ENCODE measurements at places on chromosomes 4 and X. TPM values are rescaled to one million over a fixed set of nuclear protein-coding genes. Genes with fewer than 3 reads are reported as not detected.

The TRAM1L1 gene
- total RNA-seq: 1.4 TPM

- H3K4me1 ChIP-seq: no peaks in the 10 kb centered on the region
- H3K27ac ChIP-seq: no peak overlapping the region
- DNase-seq: no peak
- H3K27me3 ChIP-seq: no peaks in the 10 kb centered on the region
- H3K36me3 ChIP-seq: no peaks in the 10 kb centered on the region
Observed at GRCh38 chr4:38764277-38764676, 18.5 kb downstream of the TLR10 start.

DNA sequence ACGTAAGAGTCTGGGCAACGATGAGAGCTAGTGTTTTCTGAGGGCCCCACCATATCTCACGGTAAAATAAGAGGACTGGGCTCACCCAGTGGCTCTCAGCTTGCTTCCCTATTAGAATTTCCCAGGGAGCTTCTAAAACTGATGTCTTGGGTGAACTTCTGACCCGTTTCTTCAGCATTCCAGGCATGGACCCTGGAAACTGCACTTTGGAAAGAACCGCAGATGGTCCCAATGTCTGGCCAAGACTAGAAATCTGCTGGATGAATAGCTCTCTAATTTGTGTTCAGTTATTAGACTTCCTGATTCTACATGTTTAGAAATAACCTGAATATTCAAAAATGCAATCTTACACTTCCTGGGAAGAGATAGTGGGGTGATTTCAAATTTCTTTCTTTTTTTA, 127.8 kb downstream of the ANOS1 start:
- H3K27me3 ChIP-seq: no peaks in the 10 kb centered on the region
- H3K4me1 ChIP-seq: no peaks in the 10 kb centered on the region
- no peaks in the 10 kb centered on the region for H3K36me3 ChIP-seq
- H3K4me3 ChIP-seq: no peak overlapping the region

The TLR6 gene
- 7.6 TPM for total RNA-seq

The GABRG1 gene
- under 0.01 TPM for total RNA-seq

The REPS2 gene
- total RNA-seq: 21.4 TPM

Data from breast epithelium (tissue), 4 donors.